Heart left ventricle (tissue), 16 donors: ENCODE measurements at places on chromosomes 1 and 21.

DNA sequence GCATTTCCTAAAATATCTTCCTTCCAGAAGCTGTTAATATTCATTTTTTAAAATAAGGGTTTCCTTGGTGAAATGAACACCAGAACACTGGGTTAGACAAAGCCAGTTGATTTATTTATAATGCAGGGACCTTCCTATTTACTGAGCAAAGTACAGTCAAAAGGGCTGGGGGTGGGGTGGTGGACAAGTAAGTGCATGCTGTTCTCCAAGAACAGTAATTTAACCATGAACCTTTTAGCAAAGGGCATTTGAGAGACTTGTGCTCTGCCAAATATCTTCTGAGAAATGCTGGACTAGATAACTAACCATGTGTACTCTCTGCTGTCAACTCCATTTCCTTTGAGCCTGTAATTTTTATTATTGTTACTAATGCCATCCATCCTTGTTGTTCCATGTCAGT is 100.2 kb downstream of the OMA1 start:
- no peaks in the 10 kb centered on the region for H3K27me3 ChIP-seq
- H3K4me1 ChIP-seq, result no peaks in the 10 kb centered on the region
- no peak for DNase-seq
- H3K27ac ChIP-seq, result no peak overlapping the region
- H3K4me3 ChIP-seq, result no peak overlapping the region

DNA sequence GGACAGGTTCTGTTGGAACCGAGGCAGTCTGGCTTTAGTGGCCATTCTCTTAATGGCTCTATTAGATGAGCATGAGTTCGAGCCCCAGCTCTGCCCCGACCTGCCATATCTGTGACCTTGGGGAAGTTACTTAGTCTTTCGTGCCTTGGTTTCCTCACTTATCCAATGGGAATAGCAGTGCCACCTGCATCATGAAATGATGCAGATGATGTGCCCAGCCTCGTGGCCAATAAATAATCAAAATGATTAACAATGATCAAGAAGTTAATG is 30.6 kb downstream of the CAMK1G start:
- H3K4me1 ChIP-seq, result peaks cover 11% of the 10 kb centered on the region
- no peak overlapping the region for H3K27ac ChIP-seq
- H3K36me3 ChIP-seq, result no peaks in the 10 kb centered on the region
- no peak overlapping the region for H3K4me3 ChIP-seq

DNA sequence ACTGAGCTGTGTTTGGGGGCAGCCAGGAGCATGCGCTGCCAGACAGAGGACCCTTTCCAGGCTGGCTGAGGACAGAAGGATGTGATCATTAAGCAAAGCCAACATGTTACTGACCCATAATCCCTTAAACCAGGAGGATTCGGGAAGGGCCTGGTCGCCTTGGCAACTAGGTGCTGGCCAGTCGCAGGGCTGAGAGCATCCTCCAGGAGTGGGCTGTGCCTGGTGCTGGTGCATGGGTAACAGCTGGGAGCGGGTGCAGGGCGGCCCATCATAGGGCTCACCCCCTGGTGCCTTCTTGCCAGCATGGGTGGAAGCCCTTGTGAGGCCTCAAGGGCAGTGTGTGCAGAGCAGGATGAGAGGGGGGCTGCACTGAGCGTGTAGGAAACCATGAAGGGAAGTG is 17.2 kb downstream of the CDK18 start:
- H3K4me3 ChIP-seq, result no peak overlapping the region
- peaks cover 92% of the 10 kb centered on the region for H3K4me1 ChIP-seq
- H3K36me3 ChIP-seq, result no peaks in the 10 kb centered on the region
- DNase-seq, result no peak

DNA sequence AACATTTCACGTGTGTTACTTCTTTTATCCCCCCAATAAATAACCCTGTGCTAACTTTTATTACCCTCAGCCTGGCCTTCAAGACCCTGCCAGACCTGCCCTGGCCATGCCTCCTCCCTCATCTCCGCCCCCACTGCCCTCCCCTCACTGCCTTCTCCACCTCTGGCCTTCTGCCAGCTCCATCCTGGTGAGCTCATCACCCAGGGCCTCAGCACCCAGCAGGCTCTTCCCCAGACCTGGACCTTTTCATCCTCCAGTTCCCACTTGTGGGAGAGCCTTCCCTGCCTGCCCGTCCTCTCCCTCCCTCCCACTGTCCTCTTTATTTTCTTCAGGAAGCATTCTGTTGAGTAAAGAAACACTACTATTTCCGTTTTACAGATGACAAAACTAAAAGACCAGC is 72.0 kb downstream of the SLC66A1 start:
- H3K27ac ChIP-seq, result no peak overlapping the region
- no peak overlapping the region for H3K4me3 ChIP-seq
- DNase-seq, result peak; percentile 61

DNA sequence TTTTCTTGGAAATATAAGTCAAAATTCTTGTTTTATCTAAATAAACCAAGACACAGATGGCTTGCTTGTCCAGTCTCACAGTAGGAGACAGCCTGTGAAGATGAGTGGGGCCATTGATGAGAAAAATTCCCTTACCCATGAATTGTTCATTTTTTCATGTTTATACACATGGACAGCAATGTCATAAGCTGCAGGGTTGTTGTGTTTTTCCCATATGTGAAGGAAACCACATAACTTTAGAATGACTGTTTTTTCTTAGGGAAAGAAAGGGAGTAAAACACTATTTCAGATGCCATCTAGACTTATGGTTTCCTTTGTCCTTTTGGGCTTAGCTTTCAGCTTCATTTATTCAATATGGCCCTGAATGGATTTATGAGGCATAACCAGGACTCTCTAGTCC is 622.5 kb upstream of the NR5A2 start:
- no peaks in the 10 kb centered on the region for H3K27me3 ChIP-seq
- H3K4me1 ChIP-seq, result no peaks in the 10 kb centered on the region
- no peak for DNase-seq
- H3K36me3 ChIP-seq, result no peaks in the 10 kb centered on the region
- H3K4me3 ChIP-seq, result no peak overlapping the region

GRCh38 chr21:15282665-15283064 is 217.9 kb upstream of the NRIP1 start:
- no peak overlapping the region for H3K27ac ChIP-seq
- no peaks in the 10 kb centered on the region for H3K4me1 ChIP-seq
- H3K27me3 ChIP-seq, result no peaks in the 10 kb centered on the region
- no peak for DNase-seq
- no peaks in the 10 kb centered on the region for H3K36me3 ChIP-seq
- H3K4me3 ChIP-seq, result no peak overlapping the region
